ENCODE measurements at places on chromosomes 6 and 20.
A peak's percentile ranks its signal among the peaks of the same experiment; 100 is the strongest.

GRCh38 chr20:41081276-41081814, 52.7 kb downstream of the TOP1 start:
- no peak for DNase-seq

DNA sequence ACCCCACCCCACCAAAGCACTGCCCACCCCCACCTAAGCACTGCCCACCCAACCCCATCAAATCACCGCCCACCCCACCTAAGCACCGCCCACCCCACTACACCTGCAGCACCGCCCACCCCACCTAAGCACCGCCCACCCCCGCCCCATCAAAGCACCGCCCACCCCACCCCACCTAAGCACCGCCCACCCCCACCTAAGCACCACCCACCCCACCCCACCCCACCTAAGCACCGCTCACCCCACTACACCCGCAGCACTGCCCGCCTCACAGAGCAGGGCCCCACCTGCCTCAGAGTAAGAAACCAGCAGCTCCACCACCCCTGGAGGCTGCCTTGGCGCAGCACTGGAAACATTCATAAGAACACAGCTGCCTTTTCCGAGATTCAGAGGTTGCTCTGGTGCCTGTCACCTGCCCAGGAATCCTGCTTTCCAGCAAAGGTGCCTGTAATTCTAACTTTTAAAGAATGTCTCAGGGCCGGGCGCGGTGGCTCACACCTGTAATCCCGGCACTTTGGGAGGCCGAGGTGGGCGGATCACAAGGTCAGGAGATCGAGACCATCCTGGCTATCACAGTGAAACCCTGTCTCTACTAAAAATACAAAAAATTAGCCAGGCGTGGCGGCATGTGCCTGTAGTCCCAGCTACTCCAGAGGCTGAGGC, 148.2 kb downstream of the BMP7 start:
- no peak for DNase-seq

DNA sequence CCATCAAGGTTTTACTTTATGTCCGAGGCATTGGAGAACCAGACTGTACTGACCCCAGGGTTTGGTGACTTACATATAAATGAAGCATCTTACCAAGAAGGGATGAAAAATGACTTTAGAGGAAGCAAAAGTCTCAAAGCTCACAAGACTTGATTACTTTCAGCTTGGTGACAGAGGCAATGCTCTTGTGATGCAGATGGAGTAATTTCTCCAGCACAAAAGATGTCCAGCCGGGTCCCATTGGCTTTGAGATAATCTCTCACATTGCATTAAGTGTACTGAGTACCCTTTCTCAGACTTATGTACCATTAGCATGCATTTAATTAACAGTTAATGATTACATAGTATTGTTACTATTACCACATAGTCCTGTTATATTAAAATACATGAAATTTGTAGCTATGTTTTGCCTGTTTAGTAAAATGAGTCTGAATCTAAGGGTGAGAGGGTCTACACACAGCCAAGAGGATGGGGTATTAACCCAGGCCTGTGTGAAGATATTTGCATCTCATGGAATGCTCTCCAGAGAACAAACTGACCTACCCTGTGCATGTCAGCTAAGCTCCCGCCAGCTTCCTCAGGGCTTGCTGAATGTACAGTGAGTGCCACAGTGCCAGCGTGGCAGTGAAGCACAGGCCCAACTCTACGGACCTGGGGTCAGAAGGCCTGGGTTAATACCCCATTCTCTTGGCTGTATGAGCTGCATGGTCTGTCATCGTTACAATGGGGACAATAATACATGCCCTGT, 5.6 kb downstream of the HTR1E start:
- no peak for DNase-seq

GRCh38 chr6:123830120-123830519, 26.5 kb downstream of the NKAIN2 start:
- DNase-seq = no peak

DNA sequence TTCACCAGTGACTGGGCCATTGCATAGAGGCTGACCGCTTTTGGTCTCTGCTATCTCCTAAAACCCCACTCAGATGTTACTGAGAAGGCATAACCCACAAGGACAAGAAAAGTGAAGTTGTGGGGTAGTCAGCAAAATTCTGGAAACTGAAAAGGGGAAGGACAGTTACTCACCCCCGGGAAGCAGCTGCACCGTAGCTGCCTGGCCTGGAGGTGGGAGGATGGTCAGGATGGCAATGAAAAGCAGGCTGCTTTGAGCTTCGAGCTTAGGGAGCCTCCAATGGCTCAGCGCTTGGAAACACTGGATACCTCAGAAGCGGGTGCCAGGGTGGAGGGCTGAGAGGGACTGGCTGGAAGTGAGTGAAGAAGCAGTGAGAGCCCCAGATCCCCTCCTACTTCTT, 56.0 kb downstream of the KCNK5 start:
- peak; percentile 49 for DNase-seq

DNA sequence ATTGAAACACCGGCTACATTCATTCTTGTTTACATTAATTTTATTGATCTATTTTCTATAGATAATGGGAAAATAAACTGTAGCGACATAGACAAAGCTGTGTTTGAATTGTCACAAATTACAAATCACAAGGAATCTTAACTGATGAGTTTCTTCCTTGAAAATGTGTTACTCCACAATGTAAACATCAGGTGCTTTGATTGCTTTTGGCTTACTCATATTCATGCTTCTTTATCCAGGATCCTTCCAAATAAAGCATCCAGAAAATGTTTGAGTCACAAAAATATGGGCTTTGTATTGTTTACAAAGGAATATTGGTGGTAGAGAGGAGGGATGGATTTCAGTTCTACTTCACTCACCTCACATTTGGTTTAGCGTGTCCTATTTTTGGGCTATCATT, 64.0 kb downstream of the BMP2 start:
- no peak for DNase-seq

- no peak for DNase-seq
These were observed 184.9 kb downstream of the TINAG start for GRCh38 chr6:54493138-54493537.

- peak; percentile 58 for DNase-seq
These were observed 58.7 kb upstream of the SLC2A12 start for GRCh38 chr6:134111062-134111677.

DNA sequence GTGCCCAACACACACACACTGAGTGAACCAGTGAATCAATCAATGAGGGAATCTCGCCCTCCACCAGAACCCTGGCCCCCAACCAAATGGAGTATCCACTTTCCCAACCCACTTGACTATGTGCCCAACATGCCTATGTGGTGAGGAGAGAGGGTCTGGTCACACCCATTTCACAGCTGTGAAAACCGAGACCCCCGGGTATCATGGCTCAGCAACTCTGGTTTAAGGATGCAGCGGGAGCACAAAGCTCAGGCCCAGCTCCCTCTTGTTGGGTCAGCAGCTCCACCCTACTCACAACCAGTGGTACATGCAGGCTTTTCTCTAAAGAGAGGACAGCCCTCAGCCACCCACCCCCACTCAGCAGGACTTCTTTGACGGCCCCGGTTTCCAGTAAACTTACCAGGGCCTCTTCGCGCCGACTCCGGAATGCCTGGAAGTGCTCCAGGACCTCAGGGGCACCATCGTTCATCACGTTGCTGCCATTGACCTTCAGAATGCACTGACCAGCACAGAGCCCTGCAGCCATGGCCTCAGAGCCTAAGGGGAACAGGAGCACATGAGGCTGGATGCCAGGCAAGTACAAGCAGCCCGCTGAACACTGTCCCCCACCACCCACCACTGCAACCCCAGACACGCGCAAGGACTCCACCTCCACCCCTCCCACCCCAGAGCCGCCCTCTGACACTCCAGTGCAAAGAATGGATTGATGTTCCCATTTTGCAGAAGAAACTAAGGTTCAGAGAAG, 174.7 kb downstream of the PREX1 start:
- no peak for DNase-seq

DNA sequence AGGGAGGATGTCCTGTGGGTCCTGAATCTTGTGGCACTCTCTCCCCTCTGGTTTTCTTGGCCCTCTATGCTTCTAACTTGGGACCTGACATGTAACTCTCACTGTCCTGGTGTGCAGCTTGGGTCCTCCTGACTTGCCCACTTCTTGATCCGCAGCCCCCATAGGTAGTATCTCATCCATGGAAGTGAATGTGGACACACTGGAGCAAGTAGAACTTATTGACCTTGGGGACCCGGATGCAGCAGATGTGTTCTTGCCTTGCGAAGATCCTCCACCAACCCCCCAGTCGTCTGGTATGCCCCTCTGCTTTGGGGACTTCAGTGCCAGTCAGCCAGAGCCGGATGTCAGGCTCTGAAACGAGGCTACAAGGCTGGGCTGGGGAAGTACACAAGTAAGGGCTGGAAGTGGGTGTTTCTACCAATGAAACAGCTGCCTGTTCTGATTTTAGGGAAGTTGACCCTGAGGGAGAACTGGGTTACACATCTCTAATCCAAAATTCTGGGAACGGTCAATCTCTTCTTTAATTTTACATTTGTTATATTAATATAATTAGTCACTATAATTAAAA, 641 bp downstream of the DBNDD2 start:
- no peak for DNase-seq

- no peak for DNase-seq
These were observed 42.1 kb downstream of the KLHL31 start for GRCh38 chr6:53623497-53623896.

DNA sequence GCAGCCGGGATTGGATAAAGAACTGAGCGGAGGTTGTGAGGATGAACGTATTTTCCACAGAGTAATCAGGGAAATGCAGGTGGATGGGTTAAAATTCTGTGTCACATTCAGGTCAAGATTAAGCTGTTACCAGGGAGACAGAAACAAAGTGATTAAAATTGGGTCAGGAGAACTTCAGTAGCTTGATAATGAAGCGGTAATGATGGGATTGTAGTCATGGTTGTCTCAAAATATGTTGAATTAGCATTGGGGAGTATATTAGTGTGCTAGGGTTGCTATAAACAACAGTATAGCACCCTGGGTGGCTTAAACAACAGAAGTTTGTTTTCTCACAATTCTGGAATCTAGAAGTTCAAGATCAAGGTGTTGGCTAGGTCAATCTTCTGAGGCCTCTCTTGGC, 155.5 kb downstream of the GJA1 start:
- DNase-seq = no peak

DNA sequence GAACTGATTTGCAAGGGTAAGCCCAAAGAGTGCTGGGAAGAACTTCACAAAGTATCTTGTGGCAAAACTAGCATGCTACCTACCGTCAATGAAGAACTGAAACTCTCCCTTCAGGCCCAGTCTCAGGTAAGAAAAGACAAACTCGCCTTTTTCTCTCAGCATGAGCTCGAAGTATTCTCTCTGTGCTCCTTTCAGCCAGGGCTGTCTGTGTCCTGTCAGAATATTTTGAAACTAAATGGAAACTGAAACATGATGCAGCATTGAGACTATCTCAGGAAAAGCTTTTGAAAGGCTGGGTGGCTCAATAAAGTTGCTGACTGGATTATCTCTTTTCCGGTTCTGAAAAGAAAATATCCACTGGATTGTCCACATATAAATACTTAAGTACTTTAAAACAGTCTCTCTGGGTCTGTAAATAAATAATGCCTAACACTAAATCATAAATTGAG, 696 bp downstream of the CALHM5 start:
- peak; percentile 77 for DNase-seq

DNA sequence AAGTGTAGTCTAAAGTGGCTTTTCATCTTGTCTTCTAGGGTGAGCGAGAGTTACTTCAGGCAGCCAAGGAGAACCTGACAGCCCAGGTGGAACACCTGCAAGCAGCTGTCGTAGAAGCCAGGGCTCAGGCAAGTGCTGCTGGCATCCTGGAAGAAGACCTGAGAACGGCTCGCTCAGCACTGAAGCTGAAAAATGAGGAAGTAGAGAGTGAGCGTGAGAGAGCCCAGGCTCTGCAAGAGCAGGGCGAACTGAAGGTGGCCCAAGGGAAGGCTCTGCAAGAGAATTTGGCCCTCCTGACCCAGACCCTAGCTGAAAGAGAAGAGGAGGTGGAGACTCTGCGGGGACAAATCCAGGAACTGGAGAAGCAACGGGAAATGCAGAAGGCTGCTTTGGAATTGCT, 27.1 kb downstream of the C20orf173 start:
- DNase-seq = peak; percentile 92

- no peak for DNase-seq
These were observed 13.7 kb upstream of the SHPRH start for GRCh38 chr6:145977881-145978280.

- DNase-seq = no peak
These were observed 31.8 kb downstream of the MYB start for GRCh38 chr6:135212935-135213334.
